GM23338 (cell line): ENCODE measurements at places on chromosomes 7 and 10. TPM values are rescaled to one million over a fixed set of nuclear protein-coding genes. Genes with fewer than 3 reads are reported as not detected.

Gene LMBR1
- polyA plus RNA-seq: 20.6 and 21.8 TPM in 2 replicates

Gene CYP3A5
- 1.1 and 1.2 TPM in 2 replicates for polyA plus RNA-seq

Gene HUS1
- 12.9 and 14.9 TPM in 2 replicates for polyA plus RNA-seq

Gene SFRP4
- polyA plus RNA-seq: not detected in 2 replicates

Gene CALCR
- 0.32 and 0.59 TPM in 2 replicates for polyA plus RNA-seq

Gene CACNB2
- polyA plus RNA-seq: 3.7 and 5.0 TPM in 2 replicates

Gene TUBB8
- 0.40 and 1.0 TPM in 2 replicates for polyA plus RNA-seq

Gene PANK1
- 14.6 and 15.2 TPM in 2 replicates for polyA plus RNA-seq

Gene GIMAP6
- polyA plus RNA-seq: not detected in 2 replicates
